ENCODE measurements at places on chromosomes 3 and 15.

- DNase-seq, result no peak
These were observed 6.3 kb downstream of the ADGRG7 start for GRCh38 chr3:100615684-100616083.

DNA sequence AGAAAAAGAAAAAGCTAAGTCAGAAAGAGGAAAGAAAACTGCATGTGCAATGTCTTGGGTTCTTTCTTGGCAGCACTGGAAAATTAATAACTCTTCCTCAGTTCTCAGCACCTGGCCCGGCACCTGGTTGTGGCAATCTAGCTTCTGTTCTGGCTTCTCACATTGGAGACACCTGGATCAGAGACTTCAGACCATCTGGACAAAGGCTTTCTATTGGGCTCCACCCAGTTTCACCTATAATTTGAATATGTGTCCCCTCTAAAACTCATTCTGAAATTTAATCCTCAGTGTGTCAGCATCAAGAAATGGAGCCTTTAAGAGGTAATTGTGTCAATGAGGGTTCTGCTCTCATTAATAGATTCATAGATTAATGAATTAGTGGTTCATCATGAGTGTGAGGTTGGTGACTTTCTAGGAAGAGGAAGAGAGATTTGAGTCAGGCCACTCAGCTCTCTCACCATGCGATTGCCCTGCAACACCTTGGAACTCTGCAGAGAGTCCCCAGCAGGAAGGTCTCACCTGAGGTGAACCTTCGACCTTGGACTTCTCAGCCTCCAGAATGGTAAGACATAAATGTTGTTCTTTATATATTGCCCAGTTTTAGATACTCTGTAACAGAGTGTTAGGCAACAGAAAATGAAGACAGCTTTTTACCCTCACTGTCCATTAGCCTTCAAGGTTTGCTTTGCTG, 679.9 kb downstream of the NTRK3 start:
- no peak for DNase-seq

DNA sequence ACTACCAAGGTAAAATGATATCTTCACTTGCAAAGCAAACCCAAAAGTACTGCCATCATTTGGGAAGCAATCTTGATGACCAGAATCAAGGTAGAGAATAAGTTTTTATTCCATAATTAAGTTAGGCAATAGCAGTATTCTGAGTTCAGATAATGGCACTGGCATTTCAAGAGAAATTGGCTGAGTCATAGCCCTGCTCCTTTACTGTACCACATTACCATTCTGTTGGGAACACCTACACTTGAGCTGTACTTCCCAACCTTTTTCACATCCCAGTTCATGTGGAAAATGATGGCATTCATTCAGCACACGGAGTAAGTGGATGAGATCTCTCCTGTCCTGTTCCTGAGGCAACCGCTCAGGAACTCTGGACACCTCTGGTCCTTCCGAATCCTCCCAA, 311.6 kb upstream of the TPRG1 start:
- DNase-seq, result peak; percentile 57

GRCh38 chr3:11720917-11721411, 77.2 kb upstream of the VGLL4 start:
- no peak for DNase-seq

- peak; percentile 8 for DNase-seq
These were observed 17.0 kb downstream of the IREB2 start for GRCh38 chr15:78454992-78455391.

DNA sequence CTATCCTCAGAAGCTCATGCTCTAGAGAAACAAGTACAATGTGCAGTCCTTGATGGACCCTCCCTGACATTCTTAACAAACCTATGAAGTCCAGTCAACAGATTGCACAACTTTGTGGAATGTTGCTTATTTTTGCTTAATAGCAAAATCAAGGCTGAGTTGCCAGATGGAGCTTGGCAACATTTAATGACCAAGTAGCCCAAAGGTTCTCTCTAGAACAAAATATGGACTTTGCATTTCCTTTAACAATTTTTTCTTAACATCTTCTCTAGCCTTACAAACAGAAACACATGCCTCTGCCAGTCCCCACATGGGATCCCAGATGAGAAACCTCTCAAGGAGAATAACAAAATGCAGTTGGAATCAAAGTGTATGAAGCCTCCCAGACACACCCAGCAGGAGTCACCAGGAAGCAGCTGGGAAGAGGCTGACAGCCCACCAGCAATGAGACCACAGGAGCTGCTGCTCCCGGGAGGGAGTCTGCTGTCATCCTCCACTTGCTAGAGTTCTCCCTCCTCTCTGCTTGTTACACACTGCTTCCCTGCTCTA, 422.5 kb upstream of the CDIN1 start:
- no peak for DNase-seq

DNA sequence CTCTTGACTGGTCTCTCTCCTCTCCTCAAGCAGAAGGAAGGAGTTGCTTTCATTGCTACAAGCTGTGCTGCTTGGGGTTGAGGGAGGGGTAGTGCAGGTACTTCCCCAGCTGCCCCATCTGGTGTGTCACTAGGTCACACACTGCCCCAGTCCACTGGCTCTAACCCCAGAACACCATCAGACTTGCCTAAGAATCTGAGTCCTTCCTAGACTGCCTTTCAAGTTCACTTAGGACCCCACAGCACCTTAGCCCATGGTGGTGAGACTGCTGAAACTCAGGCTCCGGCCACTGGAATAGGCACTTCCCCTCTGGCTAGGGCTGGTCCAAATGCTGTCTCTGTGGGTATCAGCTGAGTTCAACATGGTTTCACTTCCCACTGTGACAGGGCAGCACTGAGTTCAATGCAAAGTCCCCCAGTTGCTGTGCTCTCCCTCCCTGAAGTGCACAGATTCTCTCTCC, 279.7 kb upstream of the GOLGA6L4 start:
- DNase-seq, result no peak

DNA sequence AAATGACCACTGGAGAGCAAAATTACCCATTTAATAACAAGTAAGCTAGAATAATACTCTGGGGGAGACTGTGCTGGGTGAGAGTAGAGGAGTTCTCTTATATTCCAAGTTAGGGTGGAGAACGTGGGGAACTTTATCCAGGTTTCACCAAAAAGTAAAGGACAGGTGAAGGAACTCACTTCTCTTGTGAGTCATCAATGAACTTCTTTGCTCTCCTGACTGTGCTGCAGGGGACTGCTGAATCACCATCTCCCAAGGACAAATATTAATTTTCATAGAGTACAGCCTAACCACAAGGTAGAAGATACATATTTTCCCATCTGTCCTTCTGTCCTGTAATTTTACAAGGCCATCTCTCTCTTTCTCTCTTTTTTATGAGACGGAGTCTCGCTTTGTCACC, 8.3 kb upstream of the PDCD6IP start:
- DNase-seq, result no peak

- DNase-seq, result no peak
These were observed 130.3 kb downstream of the MINAR1 start for GRCh38 chr15:79562403-79562815.

GRCh38 chr15:78312536-78312935, 13.1 kb upstream of the SKIC8 start:
- DNase-seq, result no peak

GRCh38 chr15:90471769-90472168, 58.0 kb upstream of the CRTC3 start:
- DNase-seq, result peak; percentile 87

- no peak for DNase-seq
These were observed 22.6 kb upstream of the RAD18 start for GRCh38 chr3:8985876-8986275.

GRCh38 chr15:89486726-89487050, 9.7 kb downstream of the RHCG start:
- no peak for DNase-seq

Data from putamen (tissue), 1 donor.